ENCODE measurements at places on chromosomes 7 and 10. TPM values are rescaled to one million over a fixed set of nuclear protein-coding genes. Genes with fewer than 3 reads are reported as not detected.

The NUTM2B gene
- 0.39 TPM for total RNA-seq

The AKR1D1 gene
- 0.07 TPM for total RNA-seq

The PDZD8 gene
- 23.7 TPM for total RNA-seq

The WEE2 gene
- not detected for total RNA-seq

The ALDH18A1 gene
- total RNA-seq, result 183 TPM

The CDC14C gene
- total RNA-seq, result not detected

The CLCN1 gene
- total RNA-seq, result 0.07 TPM

The SORCS1 gene
- not detected for total RNA-seq

The C7orf57 gene
- total RNA-seq, result not detected

The CH25H gene
- 0.20 TPM for total RNA-seq

The LIPA gene
- 63.7 TPM for total RNA-seq

The SEMA3A gene
- total RNA-seq, result 52.1 TPM

The SRRM3 gene
- total RNA-seq, result 0.26 TPM

The ZNF853 gene
- 0.99 TPM for total RNA-seq

The EGR2 gene
- 1.7 TPM for total RNA-seq

The ACSM6 gene
- total RNA-seq, result not detected

The VSIR gene
- total RNA-seq, result 40.8 TPM

The VIPR2 gene
- 0.07 TPM for total RNA-seq

The PTF1A gene
- not detected for total RNA-seq

The IFIT5 gene
- 20.9 TPM for total RNA-seq

The PALS2 gene
- total RNA-seq, result 22.5 TPM

The PRSS37 gene
- not detected for total RNA-seq

The PHTF2 gene
- total RNA-seq, result 41.4 TPM

The TDRD1 gene
- total RNA-seq, result 0.13 TPM

The PNLIPRP3 gene
- total RNA-seq, result not detected

The OLAH gene
- 0.26 TPM for total RNA-seq

The SH2D4B gene
- 0.07 TPM for total RNA-seq

The CPA4 gene
- total RNA-seq, result 140 TPM

The IFIT1B gene
- not detected for total RNA-seq

The CTAGE4 gene
- 0.36 TPM for total RNA-seq

The RPEL1 gene
- not detected for total RNA-seq

The PTPN20 gene
- total RNA-seq, result 4.5 TPM

The BTBD16 gene
- total RNA-seq, result not detected

The PHYHIPL gene
- not detected for total RNA-seq
